MM.1S (cell line): ENCODE measurements at places on chromosomes 11 and 22.
A peak's percentile ranks its signal among the peaks of the same experiment; 100 is the strongest.

- DNase-seq = peak; percentile 40
Measured at GRCh38 chr11:125871391-125872137, 15.9 kb upstream of the HYLS1 start.

DNA sequence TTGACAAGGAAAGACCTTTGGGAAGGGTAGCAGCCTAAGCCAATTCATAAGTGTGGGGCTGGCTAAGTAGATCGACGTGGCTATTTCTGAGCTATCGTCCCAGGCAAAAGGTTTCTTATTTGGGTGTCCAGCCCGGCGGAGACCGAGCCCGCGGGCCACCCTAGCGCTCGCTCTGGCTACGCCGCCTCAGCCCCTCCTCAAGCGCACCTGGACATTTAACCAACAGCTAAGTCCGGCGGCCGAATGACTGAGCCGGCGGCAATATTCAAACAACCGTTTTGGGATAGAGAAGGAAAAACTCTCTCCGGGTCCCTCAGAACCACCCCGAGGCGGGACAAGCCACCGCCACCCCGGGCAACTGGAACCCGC, 457 bp downstream of the RNF141 start:
- DNase-seq = peak; percentile 35

DNA sequence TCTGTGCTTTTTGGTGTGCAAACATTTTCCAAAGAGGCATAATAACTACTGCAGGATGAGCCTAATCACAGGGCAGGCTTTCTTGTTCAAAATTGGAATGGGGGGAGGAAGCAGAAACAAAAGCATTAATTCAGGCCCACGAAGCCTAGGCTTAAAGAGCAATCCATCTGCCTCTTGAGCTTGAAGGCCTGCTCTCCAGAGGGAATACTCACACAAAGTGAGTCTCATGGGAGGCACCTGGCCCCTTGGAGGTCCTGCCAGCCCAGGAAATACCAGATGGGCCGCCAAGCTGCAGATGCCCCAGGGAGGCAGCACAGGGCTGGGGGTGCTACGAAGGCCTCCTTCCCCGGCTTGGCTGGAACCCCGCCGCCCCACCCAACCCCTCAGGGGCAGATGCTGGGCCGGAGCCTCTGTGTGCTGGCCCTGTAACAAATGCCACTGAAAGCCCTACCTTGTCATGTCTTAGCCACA, 39.3 kb upstream of the COMT start:
- no peak for DNase-seq

GRCh38 chr22:45237065-45237990, 3.4 kb downstream of the KIAA0930 start:
- no peak for DNase-seq

- peak; percentile 58 for DNase-seq
Measured at GRCh38 chr11:35313066-35313759, 106.1 kb downstream of the SLC1A2 start.

GRCh38 chr11:81197396-81197795, 1536.3 kb downstream of the FAM181B start:
- no peak for DNase-seq

DNA sequence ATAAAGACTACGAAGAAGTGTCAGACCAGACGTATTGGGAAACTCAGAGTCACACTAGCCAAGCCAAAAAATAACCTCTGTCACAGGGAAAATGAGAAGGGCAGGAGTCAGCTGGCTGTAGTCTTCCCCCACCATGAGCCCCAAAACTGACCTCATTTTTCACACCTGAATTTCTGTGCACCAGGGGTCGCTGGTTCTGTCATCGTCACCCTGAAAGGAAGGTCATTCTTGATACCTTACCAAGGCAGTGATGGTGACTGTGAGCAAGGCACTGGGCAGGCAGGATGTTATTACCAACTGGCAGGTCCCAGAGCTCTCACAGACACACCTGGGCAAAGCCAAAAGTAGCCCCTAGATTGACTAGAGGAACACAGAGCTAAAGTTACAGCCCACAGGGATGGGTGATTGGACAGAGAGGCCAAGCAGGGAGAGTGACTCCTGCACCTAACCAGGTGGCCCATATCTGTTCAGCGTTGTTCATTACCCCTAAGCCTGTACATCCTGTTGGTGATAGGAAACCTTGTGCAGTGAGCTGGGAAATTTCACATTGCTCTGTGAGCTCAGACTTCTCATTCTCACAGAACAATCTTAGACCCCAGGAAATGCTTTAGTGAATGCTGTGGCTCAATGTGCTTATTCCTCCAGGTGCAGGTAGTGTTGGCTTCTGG, 32.3 kb upstream of the OR56A1 start:
- no peak for DNase-seq

DNA sequence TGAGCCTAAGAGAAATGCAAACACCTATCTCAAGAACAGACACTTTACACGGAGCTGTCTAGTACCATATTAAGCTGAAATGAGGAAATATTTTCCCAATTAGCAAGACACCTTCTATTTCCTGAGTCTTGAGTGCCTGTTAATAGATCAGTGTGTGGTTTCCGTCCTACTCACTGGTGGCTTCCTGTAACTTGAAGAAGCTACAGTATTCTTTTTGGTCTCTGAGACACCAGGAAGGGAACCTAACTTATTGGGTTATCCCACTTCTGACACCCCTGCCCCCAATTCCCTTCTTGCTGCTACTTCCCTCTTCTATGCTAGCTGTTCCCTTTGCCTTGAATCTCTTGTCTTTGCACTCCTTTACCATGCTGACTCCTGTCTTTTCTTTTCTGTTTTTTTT, 92.7 kb downstream of the FDX1 start:
- no peak for DNase-seq

DNA sequence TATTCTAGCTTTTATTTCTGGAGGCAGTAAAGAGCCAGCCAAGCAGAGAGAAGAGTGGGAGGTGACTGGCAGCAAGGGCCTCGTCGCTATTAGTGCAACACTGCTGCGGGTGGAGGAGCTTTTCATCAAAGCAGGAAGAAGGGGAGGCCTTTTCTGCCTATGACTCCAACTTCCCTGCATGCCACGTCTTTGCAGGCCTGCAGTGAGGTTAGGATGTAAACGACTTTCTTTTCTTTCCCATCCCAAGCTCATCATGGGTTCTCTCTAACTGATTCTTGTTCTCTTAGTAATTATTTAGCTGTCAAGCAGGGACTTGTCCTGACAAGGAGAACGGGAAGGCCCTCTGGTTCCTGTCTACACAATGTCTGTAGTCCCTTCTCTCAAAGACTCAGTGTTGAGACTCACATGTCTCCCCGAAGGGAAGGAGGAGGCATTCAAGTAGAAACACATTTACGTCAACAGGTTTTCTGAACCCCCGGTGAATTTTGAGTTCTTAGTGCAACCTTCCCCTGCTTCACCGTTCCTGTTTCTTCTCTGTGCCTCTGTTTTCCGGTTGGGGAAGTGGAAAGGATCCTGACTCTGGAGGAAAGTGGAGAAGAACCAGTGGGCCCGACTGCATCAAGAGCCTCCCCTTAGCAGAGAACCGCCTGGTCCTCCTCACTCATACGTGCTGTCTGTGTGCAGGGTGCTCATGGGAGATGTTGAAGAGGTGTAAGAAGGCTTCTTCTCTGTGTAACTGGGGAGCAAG, 56.9 kb downstream of the PACS1 start:
- DNase-seq = no peak

DNA sequence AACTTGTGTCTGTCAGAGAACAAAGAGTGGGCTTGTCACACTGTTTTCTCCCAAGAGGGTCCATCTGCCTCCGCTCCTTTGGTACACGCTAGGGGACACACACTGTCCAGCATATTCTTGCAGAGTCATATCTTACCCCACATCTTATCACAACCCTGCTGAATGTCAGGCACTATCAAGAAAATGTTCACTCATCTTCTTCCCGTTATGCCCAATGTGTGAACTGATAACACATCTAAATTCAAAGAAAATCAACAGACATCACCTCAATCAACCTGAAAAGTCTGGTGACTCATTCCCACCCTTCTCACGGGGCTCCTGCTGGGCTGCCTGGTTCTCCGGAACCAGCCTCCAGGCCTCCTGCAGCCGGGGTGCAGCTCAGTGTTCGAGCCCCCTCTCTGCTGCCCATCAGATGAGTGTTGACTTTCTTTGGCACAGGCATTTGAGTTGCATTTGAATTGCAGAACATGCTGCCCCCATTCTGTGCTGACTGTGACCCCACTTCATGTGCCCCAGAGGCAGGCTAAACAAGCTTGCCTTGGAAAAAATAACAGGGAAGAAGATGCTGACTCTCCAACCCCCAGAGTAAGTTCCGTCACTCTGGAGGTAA, 19.4 kb downstream of the GRAP2 start:
- DNase-seq = no peak
